ENCODE measurements at places on chromosomes 7 and 10.

DNA sequence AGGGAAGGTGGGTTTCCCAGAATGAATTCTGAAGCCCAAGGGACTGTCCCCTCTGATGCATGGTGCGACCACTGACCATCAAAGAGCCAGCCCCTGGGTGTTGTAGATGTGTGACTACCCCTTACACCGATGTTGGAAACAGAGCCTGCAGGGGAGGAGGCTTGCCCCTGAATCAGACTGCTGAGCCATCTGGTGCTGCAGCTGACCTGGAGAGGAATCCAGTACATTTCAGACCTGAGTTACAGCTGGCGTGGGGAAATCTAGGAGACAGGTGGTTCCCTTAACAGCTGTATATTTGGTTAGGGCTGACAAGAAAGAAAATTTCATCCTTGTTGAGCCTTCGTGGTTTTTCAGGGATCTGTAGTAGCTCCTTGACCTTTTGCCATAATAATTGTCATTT is 195.5 kb downstream of the CELF2 start:
- no peak for DNase-seq

DNA sequence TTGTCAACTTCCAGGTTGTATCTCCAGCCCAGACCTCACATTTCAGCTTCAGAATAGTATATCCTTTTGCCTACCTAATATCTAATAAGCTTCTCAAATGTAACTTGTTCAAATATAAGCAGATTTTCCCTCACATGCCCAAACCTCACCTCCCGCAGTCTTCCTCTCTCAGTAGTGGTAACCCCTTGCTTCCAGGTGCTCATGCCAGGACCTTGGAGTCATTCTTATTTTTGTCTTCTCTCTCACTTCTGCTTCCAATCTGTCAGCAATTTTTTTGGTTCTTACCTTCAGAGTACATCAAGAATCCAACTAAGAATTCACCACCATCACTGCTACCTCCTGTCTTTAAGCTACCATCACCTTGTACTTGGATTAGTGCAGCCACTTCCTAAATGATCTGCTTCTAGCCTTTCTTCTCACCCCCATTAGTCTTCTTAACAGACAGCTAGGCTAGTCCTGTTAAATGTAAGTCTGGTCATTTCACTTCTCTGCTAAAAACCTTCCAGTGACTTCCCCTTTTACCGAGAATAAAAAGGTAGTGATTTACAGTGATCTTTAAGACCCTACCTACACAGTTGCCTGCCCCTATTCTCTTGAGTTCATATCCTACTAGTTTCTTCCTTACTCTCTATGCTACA is 14.0 kb downstream of the ANKIB1 start:
- DNase-seq: no peak

DNA sequence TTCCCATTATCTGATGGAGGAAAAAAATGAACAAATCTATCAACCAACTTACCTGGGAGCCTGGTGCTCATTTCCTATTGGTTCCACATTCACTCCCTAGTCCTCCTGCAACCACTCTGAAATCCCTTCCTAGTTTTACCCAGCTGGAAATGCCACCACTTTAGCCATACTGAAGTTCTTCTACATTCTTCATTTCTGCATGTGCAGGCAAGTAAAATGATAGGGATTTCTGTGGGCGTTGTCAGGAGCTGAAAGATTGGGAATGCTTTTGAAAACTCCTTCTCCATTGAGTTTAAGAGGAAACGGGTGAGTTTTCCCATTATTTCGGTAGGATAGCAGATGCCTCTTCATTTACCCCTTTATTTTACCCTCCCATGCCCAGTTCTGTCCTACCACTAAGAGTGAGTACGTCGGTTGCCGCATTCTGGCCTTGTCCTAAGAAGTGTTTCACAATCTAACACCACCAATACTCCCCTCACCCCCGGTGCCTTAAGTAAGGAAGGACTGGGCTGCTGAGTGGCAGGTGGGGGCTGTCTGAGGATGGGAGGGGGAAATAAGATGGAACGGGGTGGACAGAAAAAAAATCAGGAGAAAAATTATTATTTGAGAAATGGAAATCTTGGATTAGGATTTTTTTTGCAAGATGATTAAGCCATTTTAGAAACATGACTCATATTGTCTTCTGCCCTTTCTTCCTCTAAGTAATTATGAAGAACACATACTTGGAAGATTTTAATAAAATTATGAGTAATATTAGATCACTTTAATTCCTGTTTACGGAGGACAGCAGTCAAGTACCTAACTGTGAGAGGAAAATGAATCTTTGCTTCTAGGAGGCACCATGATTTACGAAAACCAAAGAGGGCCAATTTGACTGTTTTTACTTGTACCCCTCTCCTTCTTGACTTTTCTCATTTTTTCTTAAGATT is 13.2 kb upstream of the TAS2R60 start:
- no peak for DNase-seq

- DNase-seq: no peak
Measured at GRCh38 chr10:10394933-10395658, 622.6 kb upstream of the CELF2 start.

GRCh38 chr10:96910488-96911395 is 78.6 kb downstream of the LCOR start:
- no peak for DNase-seq

- DNase-seq: no peak
Measured at GRCh38 chr7:103887853-103888602, 101.4 kb downstream of the RELN start.

DNA sequence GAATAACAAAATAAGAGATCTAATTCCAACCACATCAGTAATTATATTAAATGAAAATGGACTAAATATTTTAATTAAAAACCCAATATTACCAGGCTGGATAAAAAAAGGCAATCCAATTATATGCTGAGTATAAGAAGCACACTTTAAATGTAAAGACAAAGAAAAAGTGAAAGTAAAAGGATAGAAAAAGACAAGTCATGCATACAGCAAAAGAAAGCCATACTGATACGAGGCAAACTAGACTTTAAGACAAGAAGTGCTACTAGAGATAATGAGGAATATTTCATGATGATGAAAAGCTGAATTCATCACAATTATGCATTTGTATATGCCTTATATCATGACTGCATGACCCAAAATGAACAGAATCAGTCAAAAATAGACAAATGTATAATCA is 628.6 kb downstream of the PHTF2 start:
- DNase-seq: no peak

GRCh38 chr10:51367127-51367526 is 292.8 kb downstream of the PRKG1 start:
- DNase-seq: no peak

- no peak for DNase-seq
Measured at GRCh38 chr7:5302577-5302976, 19.8 kb downstream of the SLC29A4 start.

- DNase-seq: no peak
Measured at GRCh38 chr10:14648005-14648765, 126.5 kb downstream of the FAM107B start.

- no peak for DNase-seq
Measured at GRCh38 chr10:93299606-93300287, 182.4 kb downstream of the MYOF start.

DNA sequence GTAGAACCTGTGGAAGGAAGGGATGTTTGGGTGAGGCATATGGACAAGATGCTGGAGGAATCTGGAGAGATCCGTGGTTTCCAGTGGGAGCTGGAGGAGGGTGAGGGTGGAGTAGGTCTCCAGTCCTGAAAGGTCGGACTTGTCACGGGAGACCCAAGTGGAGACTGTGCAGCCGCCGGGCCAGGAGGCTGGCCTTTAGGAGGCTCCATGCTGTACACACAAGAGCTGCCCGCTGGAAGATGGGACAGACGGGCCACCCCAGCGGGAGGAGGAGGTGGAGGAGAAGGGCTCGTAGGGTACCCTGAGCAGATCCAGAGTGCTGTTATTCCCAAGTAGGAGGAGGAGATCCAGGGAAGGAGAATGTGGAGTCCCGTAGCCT is 106.7 kb downstream of the NKX6-2 start:
- DNase-seq: no peak

DNA sequence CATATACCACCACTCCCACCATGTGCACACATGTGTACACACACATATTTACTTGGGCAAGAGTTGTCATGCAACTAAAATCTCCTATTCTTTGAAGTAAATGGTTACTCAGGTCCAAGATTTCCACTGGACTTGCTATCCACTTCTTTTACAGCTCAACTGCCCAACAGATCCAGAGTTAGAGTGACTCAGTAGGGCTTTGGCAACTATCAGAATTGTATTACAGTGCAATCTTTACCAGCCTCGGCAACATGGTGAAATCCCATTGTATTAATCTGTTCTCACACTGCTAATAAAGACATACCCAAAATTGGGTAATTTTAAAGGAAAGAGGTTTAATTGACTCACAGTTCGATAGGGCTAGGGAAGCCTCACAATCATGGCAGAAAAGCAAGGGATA is 51.9 kb upstream of the ABLIM1 start:
- no peak for DNase-seq

DNA sequence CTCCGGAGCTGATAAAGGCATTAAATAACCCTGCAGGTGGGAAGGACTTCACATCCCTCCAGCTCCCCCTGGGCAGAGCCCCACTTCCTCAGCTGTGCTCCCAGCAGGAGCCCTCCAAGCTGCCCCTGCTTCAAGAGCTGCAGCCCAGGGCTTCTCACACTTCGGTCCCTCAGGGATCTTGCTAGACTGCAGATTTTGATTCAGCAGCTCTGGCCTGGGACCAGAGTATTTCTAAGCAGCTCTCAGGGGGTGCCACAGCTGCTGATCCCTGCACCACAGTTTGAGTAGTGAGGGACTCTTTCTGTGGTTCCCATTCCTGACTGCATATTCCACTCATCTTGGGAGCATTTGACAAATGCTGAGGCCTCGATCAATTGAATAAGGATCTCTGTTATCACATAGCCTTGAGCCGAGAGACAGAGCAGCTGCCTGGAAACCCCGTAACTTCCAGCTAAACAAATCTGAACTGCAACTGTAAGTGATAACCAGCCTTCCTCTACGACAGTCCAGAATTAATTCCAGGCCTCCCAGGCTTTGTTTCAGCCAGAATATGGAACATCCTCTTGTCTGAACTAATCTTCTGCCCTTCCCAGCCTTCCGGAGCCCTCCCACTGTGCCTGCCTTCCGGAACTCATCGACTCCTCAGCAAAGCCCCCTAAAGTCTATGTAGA is 161.4 kb downstream of the CCDC3 start:
- no peak for DNase-seq

DNA sequence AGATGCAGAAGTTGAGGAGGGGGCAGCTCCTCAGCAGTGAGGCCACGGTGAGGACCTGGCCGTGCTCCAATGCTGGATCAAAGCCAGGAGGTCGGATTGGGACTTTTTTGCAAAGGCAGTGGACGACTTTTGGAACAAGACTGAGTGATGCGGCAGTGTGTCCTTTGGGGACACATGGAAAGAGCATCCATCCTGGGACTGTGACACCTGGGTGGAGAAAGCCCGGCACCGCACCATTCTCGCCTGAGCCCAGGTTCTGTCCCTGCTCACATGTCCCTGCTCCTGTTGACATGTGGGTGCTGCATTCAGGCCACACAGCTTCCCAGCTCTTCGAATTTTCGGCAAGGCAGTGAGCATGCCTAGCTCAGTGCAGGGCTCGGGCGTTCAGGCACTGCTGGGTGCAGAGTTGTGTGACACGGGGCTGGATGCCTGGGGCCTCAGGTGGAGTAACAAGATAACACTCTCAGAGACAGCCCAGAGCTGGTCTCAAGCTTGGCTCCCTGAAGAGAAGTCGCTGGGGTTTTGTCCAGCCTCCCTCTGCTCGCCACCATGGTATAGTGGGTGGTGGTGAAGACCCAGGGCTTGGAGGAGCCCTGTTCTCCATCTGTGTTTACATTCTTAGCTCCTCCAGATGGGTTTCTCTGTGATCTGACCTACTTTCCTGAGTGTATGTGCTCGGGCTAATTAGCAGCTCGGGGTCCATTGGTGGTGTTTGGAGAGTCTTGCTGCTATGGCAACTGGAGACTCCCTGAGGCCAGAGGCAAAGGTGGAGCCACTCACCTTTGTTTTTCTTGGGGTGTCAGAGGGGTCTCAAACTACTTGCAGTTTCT is 111.7 kb upstream of the BTBD16 start:
- DNase-seq: no peak

DNA sequence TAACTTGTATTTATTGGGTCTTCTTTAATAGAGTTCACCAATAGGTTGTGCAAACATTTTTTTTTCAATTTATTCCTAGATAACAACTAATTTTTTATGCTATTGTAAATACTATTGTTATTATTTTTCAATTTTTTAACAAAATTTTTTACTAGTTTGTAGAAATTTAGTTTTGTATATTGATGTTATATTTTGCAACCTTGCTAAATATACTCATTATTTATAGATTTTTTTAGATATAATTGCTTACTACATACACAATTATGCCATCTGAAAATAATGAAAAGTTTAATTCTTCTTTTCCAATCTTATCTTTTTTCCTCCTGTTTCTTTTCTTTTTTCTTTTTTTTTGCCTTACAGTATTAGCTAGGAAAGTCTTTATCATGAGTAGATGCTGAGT is 216.9 kb downstream of the SLC25A13 start:
- DNase-seq: no peak

- no peak for DNase-seq
Measured at GRCh38 chr10:30518907-30519306, 84.9 kb downstream of the MAP3K8 start.

GRCh38 chr7:153354071-153354470 is 594.5 kb downstream of the ACTR3B start:
- no peak for DNase-seq

DNA sequence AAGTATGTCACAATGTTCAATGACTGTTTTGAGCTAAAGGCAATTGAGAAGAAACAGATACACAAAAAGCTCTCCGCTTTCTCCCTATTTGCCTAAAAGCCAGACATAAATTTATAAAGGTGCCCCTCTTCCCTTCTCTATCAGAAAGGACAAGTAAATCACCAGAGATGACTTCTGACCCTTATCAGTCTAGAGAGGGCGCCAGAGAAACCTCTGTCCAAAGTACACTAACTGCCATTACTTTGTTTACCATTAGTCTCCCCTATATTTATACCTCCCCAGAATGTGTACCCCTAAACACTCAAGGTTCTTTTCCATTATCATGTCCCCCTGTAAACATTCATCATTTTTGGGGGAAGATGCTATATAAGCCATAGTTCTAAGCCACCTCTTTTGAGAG is 49.3 kb downstream of the TPK1 start:
- no peak for DNase-seq

- no peak for DNase-seq
Measured at GRCh38 chr10:60517805-60518204, 128.1 kb upstream of the ANK3 start.

- DNase-seq: no peak
Measured at GRCh38 chr7:113892818-113893217, 26.0 kb downstream of the PPP1R3A start.

- no peak for DNase-seq
Measured at GRCh38 chr10:22712956-22713852, 1.2 kb downstream of the PIP4K2A start.

DNA sequence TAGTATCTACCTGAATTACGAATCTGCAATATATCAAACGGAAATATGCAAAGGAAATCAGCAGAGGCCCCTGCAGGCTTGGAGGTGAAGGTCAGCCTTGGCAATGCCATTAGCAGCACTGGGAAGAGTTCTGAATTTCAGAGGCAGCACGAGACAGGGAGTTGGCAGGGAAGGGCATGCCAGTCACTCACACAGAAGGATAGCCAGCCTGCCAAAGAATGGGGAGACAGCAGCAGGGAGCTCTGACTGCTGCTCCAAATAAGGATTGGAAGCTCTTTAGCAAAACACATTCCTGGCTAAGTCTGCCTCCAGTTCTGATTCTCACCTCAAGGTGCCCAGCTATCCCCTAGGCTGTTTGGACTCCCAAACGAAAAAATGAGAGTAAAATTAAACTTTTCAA is 188.0 kb downstream of the PDE1C start:
- DNase-seq: no peak
